ENCODE measurements at places on chromosomes 11 and 22.
A peak's percentile ranks its signal among the peaks of the same experiment; 100 is the strongest.

GRCh38 chr22:46038516-46039430 is 61.8 kb upstream of the WNT7B start:
- ATAC-seq = no peak

GRCh38 chr11:19753451-19754106 is 40.9 kb downstream of the NAV2 start:
- no peak for ATAC-seq

GRCh38 chr11:43035086-43035485 is 276.7 kb upstream of the API5 start:
- ATAC-seq = no peak

DNA sequence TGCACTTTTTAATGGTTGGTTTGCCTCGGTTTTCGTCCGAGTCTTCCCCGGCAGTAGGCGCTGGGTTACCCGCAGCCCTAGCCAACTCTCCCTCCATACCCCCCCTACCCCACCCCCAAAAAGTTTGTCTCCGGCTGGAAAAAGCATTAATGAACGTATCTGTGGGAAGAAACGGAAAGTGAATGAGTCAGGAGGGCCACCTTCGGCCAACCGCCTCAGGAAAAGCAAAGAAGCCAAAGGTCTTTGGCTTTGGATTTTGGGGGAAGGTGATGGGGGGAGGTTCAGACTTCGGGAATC is 508 bp upstream of the FLI1 start:
- no peak for ATAC-seq

DNA sequence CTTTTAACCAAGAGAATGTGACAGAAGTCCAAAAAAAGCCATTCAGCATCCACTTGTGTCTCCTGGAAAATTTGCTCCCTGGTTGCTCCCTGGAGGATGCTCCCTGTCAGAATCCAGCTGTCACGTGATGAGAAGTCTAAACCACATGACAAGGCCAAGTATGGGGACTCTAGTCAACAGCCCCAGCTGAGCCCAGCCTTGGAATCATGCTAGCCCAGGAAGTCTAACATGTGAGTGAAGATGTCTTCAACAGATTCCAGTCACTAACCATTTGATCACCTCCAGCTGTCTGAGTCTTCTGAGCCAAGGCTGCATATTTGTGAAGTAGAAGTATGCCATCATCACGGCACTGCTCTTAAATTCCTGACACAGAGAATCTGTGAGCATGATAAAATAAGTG is 4.2 kb downstream of the OR56B4 start:
- ATAC-seq = no peak

DNA sequence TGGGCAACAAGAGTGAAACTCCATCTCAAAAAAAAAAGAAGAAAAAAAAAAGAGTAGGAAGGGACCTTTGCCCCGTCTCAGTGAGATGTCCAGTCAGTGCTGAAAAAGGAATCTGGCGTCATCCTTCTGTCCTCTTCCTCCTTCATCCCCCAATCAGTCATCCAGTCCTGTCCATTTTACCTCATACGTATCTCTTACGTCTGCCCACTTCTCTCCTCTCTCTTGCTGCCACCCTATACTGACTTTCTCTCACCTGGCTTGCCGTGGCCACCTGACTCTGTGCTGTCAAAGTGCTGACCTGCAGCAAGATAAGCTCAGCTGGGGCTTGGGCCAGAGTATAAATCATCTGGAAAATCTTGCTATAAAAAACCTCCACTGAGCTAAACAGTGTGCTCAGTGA is 13.6 kb downstream of the SEPTIN3 start:
- ATAC-seq = no peak

DNA sequence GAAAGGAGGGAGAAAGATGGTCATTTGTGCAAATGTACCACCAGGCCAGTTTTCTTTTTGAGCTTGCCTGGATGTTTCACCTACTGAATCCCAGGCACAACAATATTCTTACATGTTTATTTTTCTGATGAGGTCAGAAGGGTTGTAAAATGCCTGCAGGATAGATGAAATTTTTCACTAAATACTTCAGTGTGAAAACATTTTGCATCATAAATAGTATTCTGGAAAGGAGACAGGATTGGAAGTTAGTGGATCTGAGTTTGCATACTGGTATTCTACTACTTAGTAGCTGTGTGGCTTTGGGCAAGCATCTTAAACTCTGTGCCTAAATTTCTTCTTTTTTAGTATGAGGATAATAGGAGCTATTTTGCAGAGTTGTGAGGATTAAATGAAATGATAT is 24.8 kb downstream of the RNF169 start:
- no peak for ATAC-seq

GRCh38 chr11:101390539-101390938 is 193.3 kb downstream of the TRPC6 start:
- no peak for ATAC-seq

GRCh38 chr22:41403532-41404318 is 22.0 kb downstream of the TEF start:
- peak; percentile 99 for ATAC-seq
